Right lobe of liver (tissue), 6 donors: ENCODE measurements at places on chromosomes 4 and X. TPM values are rescaled to one million over a fixed set of nuclear protein-coding genes. Genes with fewer than 3 reads are reported as not detected.

NXT2 gene
- total RNA-seq: 4.3 TPM

MND1 gene
- 0.40 TPM for total RNA-seq

GLOD5 gene
- total RNA-seq: 3.1 TPM

UPF3B gene
- 1.9 TPM for total RNA-seq

NPY2R gene
- not detected for total RNA-seq

ZAR1 gene
- total RNA-seq: not detected

SSX4 gene
- total RNA-seq: not detected

ESX1 gene
- not detected for total RNA-seq

INTU gene
- total RNA-seq: 1.1 TPM

FAM9B gene
- total RNA-seq: 0.55 TPM

REPS2 gene
- 15.3 TPM for total RNA-seq

- H3K27me3 ChIP-seq: no peaks in the 10 kb centered on the region
- peaks cover 6% of the 10 kb centered on the region for H3K4me1 ChIP-seq
- no peak overlapping the region for H3K4me3 ChIP-seq
- no peak overlapping the region for H3K27ac ChIP-seq
Measured at GRCh38 chr4:139655116-139655515, 10.5 kb upstream of the MGST2 start.

DNA sequence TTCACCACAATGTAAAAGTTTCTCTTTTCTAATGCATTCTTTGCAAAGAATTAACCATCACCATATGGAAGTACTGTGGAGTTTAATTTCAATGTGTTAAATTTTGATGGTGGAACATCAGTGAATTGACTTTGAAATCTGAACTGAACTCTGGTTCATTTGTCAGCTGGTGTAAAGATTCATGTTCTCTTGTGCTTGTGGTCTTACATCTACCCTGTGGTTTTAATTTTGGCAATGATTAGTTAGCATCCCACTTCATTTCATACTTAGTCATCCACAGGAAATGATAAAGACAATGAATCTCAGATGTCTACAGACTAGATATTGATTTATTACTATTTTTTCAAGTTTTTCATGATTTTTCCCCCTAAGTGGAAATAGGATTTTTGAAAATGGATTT is 77.8 kb downstream of the GRID2 start:
- no peaks in the 10 kb centered on the region for H3K27me3 ChIP-seq
- H3K36me3 ChIP-seq: no peaks in the 10 kb centered on the region
- no peaks in the 10 kb centered on the region for H3K4me1 ChIP-seq
- no peak for DNase-seq
- H3K27ac ChIP-seq: no peak overlapping the region

DNA sequence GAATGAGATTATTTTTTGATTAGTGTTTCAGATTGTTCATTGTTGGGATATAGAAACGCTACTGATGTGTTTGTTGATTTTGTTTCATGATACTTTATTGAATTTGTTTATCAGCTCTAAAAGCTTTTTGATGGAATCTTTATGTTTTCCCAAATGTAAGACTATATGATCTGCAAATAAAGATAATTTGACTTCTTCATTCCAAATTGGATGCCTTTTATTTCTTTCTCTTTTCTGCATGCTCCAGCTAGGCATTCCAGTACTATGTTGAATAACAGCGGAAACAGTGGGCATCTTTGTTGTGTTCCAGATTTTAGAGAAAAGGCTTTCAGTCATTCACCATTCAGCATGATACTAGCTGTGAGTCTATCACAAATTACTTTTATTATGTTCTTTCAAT is 21.8 kb downstream of the SPANXN4 start:
- no peaks in the 10 kb centered on the region for H3K27me3 ChIP-seq
- H3K4me3 ChIP-seq: no peak overlapping the region
- H3K36me3 ChIP-seq: no peaks in the 10 kb centered on the region
- H3K4me1 ChIP-seq: no peaks in the 10 kb centered on the region

DNA sequence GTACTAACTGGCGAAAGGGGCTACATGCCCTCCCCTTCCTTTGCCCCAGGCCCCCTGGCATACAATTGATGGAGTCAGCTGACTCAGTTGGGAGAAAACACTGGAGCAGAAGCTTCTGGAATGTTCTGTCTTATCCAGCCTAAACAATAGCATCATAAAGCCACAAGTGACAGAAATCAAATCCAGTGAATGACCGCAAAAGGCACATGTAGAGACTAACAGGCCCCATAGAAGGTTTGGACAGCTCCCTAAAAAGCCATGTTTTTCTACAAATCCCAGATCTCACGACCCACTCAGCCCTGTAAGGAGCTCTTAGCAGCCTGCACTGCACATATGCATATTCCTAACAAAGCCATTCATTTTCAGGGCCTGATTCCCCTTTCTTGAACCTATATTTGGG is 25.1 kb downstream of the SCARB2 start:
- H3K4me1 ChIP-seq: peaks cover 64% of the 10 kb centered on the region
- H3K4me3 ChIP-seq: no peak overlapping the region
- H3K27ac ChIP-seq: peak overlapping the region; percentile 70
- no peak for DNase-seq
- no peaks in the 10 kb centered on the region for H3K27me3 ChIP-seq

- no peak for DNase-seq
- H3K4me1 ChIP-seq: no peaks in the 10 kb centered on the region
- no peaks in the 10 kb centered on the region for H3K36me3 ChIP-seq
Measured at GRCh38 chr4:81758574-81759264, 287.0 kb upstream of the RASGEF1B start.

DNA sequence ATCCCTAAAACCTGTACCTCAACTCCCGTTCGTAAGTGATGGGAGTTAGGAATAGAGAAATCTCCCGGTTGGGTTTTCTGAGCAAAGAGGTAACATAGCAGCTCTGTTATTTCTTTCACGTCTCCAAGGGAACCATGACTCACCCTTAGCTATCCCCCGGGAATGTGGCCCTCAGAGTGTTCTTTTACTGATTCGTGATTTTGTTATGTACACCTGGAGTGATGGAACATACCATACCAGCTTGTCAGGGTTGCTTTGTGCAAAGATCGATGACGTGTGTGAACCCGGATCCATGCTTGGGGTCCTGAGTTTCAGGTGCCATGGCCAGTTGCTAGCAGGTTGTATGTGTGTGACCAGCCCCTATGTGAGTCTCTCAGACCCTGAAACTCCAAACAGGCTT is 52.6 kb downstream of the HPRT1 start:
- no peaks in the 10 kb centered on the region for H3K4me1 ChIP-seq
- no peak overlapping the region for H3K27ac ChIP-seq
- no peaks in the 10 kb centered on the region for H3K36me3 ChIP-seq
- DNase-seq: no peak
- H3K27me3 ChIP-seq: no peaks in the 10 kb centered on the region

DNA sequence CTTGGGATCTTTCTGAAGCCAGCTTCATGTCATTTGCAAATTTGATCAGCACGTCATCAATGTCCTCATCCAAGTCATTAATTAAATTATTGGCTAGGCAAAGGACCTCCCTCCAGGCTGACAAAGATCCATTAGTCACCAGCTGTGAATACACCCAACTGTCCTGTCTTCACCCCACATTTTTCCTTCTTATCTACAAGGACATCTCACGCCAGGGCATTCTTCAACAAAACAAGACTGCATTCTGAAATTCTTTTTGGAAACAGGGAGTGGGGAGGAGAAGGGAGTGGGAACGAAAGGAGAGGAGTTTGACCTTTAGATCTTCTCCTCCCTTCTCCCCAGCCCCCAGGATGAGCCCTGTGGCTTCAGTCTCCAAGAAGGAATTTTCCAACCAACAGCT is 32.7 kb downstream of the NLGN3 start:
- no peak overlapping the region for H3K4me3 ChIP-seq
- no peak for DNase-seq
- peaks cover 13% of the 10 kb centered on the region for H3K4me1 ChIP-seq

DNA sequence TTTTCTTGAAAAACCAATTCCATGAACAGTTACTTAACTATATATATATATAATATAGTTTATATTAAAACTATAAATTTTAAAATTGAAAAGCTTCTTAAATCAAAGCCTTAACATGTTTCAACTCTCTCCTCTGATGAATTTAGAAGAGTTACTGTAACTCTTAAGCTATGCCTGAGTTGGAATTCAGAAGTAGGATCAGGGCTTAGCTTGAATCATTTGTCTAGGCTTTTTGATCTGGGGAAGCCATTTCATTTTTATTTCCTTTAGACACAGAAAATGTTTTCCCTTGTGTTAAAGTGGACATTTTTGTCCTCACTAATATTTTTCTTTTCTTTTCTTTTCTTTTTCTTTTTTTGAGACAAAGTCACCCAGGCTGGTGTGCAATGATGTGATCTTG is 40.4 kb upstream of the PDLIM5 start:
- H3K36me3 ChIP-seq: no peaks in the 10 kb centered on the region
- no peak overlapping the region for H3K4me3 ChIP-seq
- H3K27me3 ChIP-seq: no peaks in the 10 kb centered on the region
- H3K27ac ChIP-seq: peak overlapping the region; percentile 80
- no peaks in the 10 kb centered on the region for H3K4me1 ChIP-seq

- H3K27ac ChIP-seq: no peak overlapping the region
- H3K4me1 ChIP-seq: no peaks in the 10 kb centered on the region
- no peaks in the 10 kb centered on the region for H3K36me3 ChIP-seq
- no peak overlapping the region for H3K4me3 ChIP-seq
Measured at GRCh38 chr4:183596067-183596757, 62.8 kb downstream of the RWDD4 start.

- H3K36me3 ChIP-seq: no peaks in the 10 kb centered on the region
- H3K4me1 ChIP-seq: no peaks in the 10 kb centered on the region
- H3K4me3 ChIP-seq: no peak overlapping the region
- no peak for DNase-seq
Measured at GRCh38 chr4:156773648-156774357, 197.8 kb downstream of the PDGFC start.

- H3K27me3 ChIP-seq: no peaks in the 10 kb centered on the region
- DNase-seq: no peak
- no peaks in the 10 kb centered on the region for H3K4me1 ChIP-seq
- no peak overlapping the region for H3K27ac ChIP-seq
Measured at GRCh38 chrX:76453737-76454406, 26.4 kb downstream of the MAGEE1 start.

DNA sequence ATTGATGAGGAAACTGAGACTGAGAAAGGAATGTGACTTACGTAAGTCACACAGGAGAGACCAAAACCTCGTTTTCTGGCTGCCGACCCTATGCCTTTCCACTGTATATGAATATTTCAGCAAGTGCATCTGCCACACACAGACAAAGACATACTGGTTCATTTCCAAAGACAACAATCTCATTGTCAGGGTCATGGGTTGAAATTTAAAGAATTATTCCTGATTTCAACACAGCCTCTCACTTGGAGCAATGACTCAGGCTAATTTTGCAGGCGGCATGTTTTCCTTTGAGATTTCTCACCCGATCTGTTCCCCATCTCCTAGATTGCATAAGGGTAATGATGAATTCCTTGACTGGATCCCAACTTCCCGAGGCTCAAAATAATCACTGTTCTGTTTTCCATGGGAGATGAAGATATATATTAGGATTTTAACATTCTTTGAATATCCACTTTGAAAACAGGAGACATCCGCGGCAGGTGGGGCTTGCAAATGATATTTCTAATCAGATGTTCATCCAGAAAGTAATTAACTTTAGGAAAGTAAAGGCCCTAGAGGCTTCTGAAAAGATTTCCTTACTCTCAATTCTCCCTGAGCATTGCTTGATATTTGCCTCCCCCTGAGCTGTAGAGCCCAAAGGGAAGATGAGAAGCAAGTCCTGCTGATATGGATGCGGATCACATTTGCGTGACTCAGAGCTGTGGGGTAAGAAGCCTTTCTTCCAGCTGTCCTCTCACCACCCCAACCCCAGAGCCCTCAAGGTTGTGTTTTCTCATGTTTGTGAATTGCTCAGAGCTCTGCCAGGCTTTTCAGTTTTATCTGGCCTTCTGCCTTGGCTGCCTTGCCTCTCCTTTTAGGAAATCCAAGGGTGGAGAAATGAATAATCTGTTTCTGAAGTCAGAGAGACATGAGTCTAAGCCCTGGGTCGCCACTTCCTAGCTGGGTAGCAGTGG is 361.1 kb upstream of the BOD1L1 start:
- DNase-seq: no peak
- H3K36me3 ChIP-seq: no peaks in the 10 kb centered on the region
- peaks cover 20% of the 10 kb centered on the region for H3K4me1 ChIP-seq
- H3K27me3 ChIP-seq: no peaks in the 10 kb centered on the region
- no peak overlapping the region for H3K27ac ChIP-seq

DNA sequence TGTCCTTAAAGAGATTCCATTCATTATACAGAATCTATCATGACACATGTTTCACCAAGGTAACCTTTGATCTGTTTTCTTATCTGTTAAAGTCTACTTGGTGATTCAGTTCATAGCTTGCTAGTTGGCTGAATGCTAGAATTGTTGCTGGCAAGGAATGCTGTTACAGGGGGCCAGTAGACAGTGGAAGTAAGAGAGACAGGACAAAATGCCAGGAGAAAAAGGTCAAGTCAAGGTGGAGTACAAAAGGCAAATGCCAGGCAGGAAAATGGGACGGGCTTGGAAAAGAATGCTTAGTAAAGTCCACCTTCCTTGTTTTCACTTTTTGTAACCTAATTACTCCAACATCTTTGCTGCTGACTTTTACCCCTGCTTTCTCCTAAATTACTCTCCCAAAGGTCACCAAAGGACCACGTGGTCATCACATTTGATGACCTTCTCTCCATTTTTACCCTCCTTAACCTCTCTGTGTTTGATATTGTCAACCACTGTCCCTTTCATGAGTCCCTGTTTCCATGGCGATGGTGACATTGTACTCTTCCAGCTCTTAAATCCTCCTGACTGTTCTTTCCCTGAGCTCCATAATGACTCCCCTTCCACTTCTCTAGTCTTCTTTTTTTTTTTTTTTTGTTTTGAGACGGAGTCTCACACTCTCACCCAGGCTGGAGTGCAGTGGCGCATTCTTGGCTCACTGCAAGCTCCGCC is 24.5 kb upstream of the TAPT1 start:
- H3K27ac ChIP-seq: no peak overlapping the region
- no peaks in the 10 kb centered on the region for H3K36me3 ChIP-seq
- H3K27me3 ChIP-seq: no peaks in the 10 kb centered on the region
- no peak for DNase-seq

- H3K27me3 ChIP-seq: no peaks in the 10 kb centered on the region
- H3K4me3 ChIP-seq: no peak overlapping the region
- DNase-seq: no peak
- no peaks in the 10 kb centered on the region for H3K36me3 ChIP-seq
- no peaks in the 10 kb centered on the region for H3K4me1 ChIP-seq
- H3K27ac ChIP-seq: no peak overlapping the region
Measured at GRCh38 chr4:2142630-2143427, 83.7 kb downstream of the NAT8L start.

GRCh38 chr4:81852031-81852715 is 380.5 kb upstream of the RASGEF1B start:
- H3K27me3 ChIP-seq: no peaks in the 10 kb centered on the region
- no peak for DNase-seq
- no peaks in the 10 kb centered on the region for H3K36me3 ChIP-seq
- no peak overlapping the region for H3K4me3 ChIP-seq
- no peaks in the 10 kb centered on the region for H3K4me1 ChIP-seq
- no peak overlapping the region for H3K27ac ChIP-seq

- H3K27ac ChIP-seq: no peak overlapping the region
- no peaks in the 10 kb centered on the region for H3K36me3 ChIP-seq
- no peak for DNase-seq
Measured at GRCh38 chr4:141026900-141027299, 106.4 kb downstream of the RNF150 start.

- no peak overlapping the region for H3K4me3 ChIP-seq
- no peaks in the 10 kb centered on the region for H3K4me1 ChIP-seq
- H3K36me3 ChIP-seq: no peaks in the 10 kb centered on the region
- peak overlapping the region; percentile 78 for H3K27ac ChIP-seq
Measured at GRCh38 chr4:113548303-113548702, 213.2 kb downstream of the CAMK2D start.

- H3K36me3 ChIP-seq: no peaks in the 10 kb centered on the region
- no peak for DNase-seq
Measured at GRCh38 chrX:45164021-45164621, 36.6 kb downstream of the DIPK2B start.

- H3K4me1 ChIP-seq: no peaks in the 10 kb centered on the region
- DNase-seq: peak; percentile 55
- H3K4me3 ChIP-seq: no peak overlapping the region
- no peaks in the 10 kb centered on the region for H3K27me3 ChIP-seq
- H3K36me3 ChIP-seq: no peaks in the 10 kb centered on the region
Measured at GRCh38 chrX:72121383-72121782, 10.3 kb downstream of the RTL5 start.
